CD4-positive, alpha-beta T cell treated with Interleukin-6 at 100 ng/mL for 8 hours (primary cell): ENCODE measurements at places on chromosomes 5 and 9.

- DNase-seq = no peak
These were observed 56.4 kb downstream of the SH3GL2 start for GRCh38 chr9:17635115-17635890.

GRCh38 chr5:120098902-120099535 lies 365.1 kb upstream of the PRR16 start:
- no peak for DNase-seq

DNA sequence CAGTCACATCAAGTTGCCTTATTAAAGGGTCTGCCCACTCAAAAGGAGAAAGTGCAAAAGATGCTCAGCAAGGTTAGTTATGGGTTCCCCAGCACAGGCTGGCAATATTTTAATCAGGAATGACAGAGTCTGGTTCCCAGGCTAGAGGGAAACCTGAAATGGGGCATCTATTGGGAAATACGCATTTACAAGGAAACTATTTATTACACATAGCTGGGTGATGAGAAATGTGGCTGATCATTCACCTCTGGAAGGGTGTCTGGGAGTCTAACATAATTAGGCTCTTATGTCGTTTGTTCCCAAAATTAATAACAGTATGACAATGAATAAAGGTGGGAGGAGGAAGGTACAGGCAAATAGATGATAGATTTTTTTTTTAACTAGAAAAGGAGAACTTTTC lies 314.7 kb downstream of the ENC1 start:
- no peak for DNase-seq

DNA sequence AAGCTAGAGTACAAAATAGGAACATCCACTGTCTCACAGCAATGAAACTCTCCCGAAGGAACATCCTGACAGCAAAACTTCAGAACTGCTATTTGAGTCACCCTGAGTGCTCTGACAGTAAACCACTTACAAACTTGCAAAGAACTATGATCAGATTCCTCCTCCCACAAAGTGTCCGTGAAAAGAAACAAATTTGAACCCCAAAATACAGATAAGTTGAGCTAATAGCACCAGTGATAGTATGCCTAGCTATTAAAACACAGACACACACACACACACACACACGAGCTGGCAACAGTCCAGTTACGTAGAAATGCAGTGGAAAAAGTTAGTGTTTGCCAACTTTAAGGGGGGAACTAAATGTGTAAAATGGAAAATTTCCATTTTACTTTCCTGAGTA lies 3.1 kb upstream of the GLIS3 start:
- DNase-seq = no peak

- no peak for DNase-seq
These were observed 88.5 kb upstream of the TXNDC8 start for GRCh38 chr9:110426052-110426709.

DNA sequence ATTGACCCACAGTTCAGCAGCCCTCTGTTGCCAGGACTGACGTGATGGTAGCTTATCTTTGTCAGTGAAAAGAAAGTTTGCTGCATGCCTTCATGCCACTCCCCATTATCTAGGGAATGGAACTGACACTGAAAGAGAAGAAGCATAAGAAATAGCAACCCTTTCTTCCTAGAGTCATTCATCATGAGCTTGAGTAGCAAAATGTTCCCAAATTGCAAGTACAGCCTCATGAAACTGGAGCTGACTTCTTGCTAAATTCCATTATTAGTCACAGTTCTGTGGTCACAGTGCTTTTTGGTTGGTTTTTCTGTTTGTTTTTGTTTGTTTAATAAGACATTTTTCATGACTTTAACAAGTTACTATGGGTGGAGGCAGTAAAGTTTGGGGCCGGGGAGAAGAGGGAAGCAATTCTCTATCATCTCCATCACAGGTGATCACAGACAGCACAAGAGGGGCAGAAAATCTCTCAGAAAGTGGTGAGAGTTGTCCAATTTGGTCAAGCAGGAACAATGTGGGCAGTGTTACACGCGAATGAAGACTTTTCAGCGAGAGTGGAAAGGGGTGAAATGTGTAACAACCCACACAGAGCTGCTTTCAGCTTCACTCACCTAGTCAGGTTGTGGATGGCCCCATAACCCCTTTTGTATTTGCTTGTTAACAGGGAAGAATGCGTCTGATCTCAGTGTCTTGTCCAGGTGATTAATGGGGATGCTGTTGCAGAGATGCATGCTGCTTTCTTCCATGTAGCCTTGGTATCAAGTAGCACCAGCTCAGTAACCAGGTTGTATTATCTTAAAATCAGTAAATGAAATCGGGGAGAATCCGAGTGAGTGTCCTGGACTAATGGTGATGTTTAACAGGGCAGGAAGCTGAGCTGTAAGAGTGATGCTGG lies 440.4 kb downstream of the DMRT2 start:
- no peak for DNase-seq

DNA sequence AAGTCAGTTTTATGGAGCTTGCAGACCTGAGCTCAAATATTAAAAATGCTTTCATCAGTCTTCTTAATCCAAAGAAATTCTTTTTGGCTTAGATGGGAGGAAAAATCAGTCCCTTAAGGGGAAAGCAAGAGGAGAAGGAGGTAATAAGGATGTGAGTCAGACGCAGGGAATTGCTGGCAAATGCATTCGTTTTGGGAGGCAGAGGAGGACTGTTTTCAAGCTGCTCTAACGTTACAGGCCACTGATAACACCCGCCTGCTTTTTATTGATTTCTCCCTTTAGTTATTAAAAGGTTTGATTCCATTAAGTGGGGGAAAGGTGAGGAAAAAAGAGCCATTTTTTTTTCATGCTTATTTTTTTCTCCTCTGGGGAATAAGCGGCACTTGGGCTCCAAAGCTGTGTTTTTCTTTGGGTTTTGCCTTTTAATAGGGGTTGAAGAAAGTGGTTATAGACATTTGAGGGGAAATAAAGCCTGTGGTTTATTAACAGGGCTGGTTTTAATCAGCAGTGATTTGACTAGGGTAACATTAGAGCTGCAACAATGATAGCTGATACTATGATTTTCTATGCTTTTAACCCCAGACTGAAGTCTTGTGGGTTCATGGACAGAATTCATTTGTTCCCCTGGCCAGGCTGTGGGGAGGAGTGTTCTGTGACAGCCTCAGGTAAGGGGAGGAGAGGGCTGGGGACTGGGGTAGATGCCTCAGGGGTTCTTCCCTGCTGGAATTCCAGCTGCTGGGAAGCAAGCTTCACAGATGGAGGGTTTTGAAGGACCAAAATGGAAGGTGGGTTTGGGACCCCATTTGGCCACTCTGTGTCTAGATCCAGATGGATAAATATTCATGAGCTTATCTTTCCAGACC lies 225.2 kb downstream of the GAS1 start:
- no peak for DNase-seq

GRCh38 chr9:128555180-128555721 lies 2.9 kb downstream of the SPTAN1 start:
- no peak for DNase-seq

DNA sequence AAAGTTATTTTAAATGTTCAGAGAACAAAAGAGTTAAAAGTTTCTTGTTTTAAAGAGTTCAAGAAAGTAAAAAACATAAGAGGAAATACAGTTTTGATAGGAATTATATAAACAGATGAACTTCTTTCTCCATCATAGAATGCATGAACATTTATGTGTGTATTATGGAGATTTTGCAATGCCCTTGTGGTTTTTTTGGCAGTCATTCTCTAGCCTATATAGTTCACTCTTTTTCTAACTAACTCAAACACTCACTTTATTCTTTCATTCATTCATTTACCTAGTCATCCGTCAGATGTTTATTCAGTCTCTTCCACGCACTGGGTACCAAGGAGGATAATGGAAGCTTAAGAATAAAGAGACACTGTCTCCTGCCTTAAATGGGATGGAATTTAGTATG lies 195.9 kb upstream of the VLDLR start:
- no peak for DNase-seq

DNA sequence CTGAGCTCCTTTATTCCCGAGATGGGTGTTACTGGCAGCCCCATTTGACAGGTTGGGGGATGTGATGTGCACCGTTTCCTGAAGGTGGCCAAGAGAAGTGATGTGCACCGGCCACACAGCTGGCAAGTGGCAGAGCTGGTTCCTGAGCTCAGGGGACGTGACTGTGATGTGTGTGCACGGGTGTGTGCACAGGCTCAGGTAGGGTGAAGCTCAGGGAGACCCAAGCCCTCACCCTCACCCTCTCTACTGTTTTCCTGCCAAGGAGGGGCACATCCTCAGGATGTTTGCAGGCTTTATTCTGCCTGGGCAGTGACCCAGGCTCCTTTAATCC lies 56.6 kb downstream of the WWC1 start:
- no peak for DNase-seq

DNA sequence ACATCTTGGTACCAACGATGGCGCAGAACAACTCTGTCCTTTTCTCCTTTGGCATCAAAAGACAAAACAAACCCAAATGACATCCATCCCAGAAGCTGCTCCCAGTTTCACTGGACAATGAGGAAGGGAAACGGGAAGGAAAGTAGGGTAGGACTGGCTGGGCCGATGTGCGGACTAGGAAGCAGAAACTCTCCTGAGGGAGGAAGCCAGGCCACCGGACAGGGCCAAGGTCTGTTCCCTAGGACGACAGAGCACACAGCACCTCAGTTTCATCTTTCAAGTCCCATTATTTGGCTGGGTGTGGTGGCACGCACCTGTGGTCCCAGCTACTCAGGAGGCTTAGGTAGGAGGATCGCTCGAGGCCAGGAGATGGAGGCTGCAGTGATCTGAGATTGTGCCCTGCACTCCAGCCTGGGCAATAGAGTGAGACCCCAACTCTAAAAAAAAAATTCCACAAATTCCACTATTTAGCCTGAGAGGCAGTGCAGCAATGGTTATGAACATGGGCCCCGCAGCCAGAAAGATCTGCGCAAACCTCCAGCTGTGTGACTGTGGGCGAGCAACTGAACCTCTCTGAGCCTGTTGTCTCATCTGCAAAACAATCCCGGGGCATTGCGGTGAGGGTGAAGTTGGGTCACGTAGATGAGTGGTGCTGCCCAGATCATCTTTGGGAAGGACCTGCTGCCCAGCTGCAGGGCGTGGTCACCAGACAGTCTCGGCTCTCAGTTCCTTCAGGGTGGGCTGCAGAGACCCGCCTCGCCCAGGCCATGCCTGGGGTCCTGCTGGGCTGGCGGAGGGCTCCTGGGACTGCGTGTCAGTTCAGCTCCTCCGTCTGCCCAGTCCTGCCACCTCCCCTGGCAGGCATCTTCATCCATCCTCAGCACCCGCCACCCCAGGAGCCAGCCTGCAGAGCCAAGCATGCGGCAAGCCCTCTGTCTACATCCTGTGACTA lies 101.2 kb upstream of the RAPGEF1 start:
- DNase-seq = no peak

DNA sequence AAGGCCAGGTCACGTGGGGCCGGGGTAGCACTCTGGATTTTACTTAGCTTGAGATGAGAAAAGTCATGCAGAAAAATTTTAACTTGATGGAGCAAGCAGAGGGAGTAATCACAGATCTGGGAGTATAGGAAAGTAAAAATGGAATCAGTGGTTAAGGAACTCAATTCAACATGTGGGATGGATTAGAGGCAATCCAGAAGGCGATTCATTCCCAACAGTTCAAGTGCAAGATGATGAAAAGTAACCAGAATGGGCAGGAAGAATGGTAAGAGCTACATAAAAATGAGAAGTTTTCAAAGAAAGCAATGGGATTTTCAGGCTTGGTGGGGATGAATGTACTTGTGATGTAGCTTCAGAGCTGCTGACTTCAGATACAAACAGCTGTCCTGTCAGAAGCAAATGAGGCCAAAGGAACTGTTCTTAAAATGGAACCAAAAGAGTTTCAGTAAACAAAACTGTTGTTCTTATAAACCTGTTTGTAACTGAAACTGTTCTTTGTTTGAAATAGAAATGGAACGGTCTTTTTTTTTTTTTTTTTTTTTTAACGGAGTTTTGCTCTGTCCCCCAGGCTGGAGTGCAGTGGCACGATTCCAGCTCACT lies 5.6 kb upstream of the SEC24A start:
- no peak for DNase-seq

DNA sequence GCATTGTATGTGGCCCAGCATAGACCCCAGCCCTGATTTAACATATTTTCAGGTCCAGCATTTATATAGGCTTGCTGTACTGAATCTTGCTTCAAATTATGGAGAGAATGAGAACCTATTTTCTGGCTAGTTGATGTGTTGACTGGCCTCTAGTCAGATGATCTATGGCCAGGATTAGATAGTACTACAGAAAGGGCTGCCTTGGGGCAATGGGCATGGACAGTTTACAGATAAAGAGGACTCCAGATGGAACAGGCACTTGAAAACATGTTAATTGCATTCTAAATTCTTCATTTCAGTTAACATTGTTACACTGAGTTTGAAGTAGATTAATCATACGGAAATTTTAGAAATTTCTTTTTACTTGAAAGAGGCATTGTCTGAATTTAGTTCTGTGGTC lies 61.5 kb downstream of the RAB14 start:
- DNase-seq = no peak

DNA sequence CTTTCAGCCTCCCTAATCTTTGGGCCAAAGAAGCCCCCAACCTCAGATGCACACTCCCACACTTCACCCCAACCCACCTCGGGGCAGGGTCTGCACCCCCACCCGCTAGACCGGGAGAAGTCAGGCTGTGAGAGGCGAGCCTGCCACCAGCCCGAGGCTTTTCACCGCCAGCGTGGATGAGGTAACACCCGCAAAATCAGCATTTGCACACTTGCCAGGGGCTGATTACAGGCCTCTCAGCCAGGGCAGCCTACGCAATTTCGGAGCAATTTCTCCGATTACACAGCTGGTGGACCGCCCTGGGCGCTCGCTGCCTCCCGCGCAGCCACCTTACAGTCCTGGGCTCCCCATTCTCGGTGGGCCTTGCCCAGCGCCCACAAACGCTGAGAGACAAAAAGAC lies 68.5 kb downstream of the FOXD1 start:
- DNase-seq = no peak

DNA sequence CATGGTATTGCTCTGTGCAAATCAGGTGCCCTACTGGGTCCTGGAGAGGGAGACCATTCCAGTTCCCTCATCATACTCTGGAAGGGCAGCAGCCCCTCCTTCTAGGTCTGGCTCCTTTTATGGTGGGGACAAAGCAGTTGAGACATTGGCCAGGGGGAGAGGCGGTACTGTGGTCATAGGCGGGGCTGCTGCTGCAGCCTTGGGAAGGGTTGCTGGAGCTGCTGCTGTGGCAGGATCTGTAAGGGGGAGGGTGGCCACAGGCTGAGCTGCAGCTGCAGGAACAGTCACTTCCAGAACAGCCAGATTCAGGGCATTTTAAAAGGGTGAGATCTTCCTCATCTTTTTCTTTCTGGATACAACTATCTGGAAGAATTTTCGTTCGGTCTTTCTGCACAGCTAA lies 233.0 kb upstream of the SGCD start:
- no peak for DNase-seq

GRCh38 chr5:42268630-42269029 lies 154.6 kb upstream of the GHR start:
- DNase-seq = no peak

GRCh38 chr9:135492886-135493669 lies 7.4 kb upstream of the MRPS2 start:
- no peak for DNase-seq

GRCh38 chr9:134705786-134706185 lies 64.2 kb downstream of the COL5A1 start:
- DNase-seq = no peak

- no peak for DNase-seq
These were observed 367.6 kb downstream of the ARL15 start for GRCh38 chr5:53942724-53943123.
